ENCODE measurements at places on chromosomes 5 and 9.

DNA sequence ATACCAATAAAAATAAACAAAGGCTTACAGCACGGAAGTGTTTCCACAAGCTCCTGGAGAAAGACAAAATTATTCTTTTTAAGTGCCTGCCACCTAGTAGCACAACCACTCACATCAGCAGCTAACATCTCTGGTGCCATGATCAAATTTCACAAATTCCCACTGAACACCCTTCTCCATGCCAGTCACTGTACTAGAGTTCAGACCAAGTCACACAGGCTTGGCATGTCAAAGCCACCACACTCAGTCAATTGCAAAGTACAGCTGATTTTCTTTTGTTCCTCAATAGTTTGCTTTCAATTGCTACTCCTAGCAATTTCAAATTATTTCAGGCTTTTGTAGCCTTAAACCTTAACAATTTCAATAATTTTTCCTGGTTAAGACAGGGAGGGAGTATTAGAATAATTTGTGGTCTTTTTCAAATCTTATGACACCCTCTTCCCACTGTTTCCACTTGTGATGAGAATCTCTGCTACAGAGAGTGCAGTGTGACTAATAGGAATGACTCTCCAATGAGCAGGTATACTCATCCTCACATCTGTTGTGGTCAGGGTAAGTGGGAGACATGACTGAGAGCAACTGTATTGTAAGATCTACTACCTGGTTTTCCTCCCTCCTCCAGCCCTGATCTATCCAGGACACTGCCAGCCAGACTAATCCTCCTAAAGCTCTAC is 46.2 kb downstream of the RNF145 start:
- no peak for DNase-seq

- peak; percentile 73 for DNase-seq
Observed at GRCh38 chr5:5494489-5495402, 72.3 kb downstream of the ICE1 start.

DNA sequence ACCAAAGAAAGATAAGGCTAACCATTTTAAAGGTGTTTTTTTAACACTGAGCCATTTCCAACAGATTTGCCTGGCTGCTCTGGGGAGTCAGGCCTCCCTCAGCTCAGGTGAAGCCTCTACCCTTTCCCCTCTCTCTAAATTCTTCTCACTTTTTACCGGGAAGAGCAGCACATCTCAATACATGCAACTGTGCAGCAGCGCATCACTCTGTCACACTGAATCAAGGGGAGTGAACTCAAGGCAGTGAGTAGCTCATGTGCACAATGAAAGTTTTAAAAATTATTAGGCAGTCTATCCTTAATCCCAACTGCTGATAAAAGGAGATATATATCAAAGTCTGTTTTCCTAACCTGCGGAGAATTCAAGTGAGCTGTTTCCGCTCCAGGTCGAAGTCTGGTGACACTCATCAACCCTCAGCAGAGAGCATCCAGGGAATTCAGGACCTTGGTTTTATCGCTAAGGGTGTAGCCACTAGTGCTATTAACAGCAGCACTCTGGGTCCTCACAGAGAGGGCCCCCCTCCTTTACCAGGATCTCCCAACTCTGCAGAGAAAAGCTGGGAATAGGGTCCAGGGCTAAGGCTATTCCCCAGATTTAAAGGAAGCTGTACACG is 1.0 kb downstream of the CEMIP2 start:
- DNase-seq, result no peak

GRCh38 chr9:101739311-101739710 is 864 bp upstream of the GRIN3A start:
- no peak for DNase-seq

- no peak for DNase-seq
Observed at GRCh38 chr5:15037247-15037908, 165.8 kb upstream of the ANKH start.

GRCh38 chr9:2758162-2758897 is 41.0 kb downstream of the KCNV2 start:
- DNase-seq, result peak; percentile 71

DNA sequence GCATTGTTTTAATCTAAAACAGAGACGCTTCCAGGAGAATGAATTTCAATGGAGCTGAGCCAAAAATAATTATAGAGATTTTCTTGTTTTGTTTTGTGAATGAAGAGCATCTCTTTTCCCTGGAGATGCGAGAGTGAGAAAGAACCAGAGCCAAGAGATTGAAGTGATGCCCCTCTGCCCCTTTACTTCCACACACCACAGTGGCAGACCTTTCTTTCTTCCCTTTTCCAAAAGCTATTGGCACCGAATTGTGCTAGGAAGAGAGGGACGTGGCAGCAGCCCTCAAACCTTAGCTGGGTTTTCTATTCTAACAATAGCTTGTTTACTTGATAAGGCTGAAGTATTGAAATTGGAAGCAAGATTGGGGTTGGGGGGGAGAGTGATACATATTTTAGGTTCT is 133.0 kb upstream of the TMEM161B start:
- no peak for DNase-seq

DNA sequence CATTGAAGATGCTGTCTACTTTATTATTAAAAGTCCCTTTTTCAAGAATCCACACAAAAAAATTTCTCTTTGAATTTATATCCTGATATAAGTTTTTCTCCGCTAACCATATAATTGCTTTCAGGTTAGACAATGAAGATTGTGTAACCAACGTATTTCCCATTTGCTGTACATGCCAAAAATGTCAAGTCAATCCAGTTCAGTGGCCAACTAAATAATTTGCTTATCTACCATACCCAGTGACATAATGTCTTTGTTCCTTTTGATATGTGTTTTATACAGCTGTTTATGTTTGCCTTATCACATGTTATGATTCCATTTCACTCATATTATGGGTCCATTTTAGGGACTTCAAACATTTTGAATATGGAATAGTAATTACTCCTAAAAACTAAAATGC is 349.9 kb downstream of the EFNA5 start:
- DNase-seq, result no peak

DNA sequence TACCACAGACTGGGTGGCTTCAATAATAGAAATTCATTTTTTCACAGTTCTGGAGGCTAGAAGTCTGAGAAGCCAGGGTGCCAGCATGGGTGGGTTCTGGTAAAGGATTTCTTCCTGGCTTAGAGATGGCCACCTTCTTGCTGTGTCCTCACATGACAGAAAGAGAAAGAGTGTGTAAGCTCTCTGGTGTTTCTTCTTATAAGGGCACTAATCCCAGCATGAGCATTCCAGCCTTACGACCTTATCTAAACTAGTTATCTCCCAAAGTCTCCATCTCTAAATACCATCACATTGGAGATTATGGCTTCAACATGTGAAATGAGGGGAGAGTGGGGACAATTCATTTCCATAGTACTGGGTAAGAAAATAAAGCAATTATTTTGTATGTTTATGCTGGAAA is 226.5 kb upstream of the TUSC1 start:
- no peak for DNase-seq

DNA sequence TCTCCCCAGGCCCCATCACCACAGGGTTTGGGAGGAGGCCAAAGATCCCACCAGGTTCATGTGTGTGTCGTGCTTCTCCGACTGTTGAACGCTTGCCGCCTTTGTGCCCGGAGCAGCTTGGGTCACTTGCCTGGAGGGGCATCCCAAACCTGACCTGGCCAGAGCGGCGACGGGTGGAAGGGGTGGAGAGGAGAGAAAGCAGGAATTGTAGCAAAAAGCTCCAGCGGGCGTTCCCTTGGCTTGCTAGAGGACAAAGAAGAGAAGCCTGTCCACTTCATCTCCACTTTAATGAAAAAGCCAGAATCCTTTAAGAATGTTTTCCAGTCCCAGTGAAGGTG is 2.9 kb upstream of the TRIM41 start:
- DNase-seq, result no peak

- no peak for DNase-seq
Observed at GRCh38 chr9:109088221-109088620, 31.5 kb downstream of the TMEM245 start.

DNA sequence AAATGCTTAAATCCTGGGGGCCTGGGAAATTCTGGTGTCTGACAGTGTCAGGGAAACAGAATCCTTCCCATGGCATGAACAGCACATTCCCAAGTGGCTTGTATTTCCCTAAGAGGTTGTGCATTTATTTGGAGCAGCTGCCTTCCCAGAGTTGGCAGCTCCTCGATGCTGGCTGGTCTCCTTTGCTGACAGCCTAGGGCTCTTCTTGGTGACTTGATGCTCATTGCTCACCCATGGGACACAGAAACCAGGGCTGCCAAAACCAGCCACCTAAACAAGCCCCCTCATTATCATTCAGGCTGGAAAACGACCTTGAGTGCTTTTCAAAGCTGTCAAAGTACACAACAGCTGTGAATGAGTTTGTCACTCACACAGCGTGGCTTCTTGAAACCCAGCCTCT is 24.2 kb downstream of the ENHO start:
- no peak for DNase-seq

DNA sequence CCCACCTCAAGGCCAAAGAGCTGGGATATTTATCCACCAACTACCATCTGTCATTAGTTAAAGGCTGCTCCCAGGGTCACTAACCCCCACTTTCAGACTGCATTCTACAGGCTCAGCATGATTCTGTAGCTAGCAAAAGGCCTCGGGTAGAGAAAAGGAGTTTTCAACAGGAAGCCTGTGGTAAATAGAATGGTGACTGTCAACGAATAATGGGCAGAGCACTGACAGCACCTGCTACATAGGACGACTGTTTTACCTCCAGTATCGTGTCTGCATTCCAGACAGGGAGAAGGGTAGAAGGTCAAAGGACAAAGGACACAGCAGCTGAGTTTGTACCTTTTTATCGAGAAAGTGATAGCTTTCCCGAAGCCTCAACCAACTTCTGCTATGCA is 20.3 kb downstream of the MFAP3 start:
- no peak for DNase-seq

GRCh38 chr5:113578091-113578490 is 64.6 kb downstream of the YTHDC2 start:
- DNase-seq, result no peak

All from SK-MEL-5 (cell line).